NCI-H1092 (cell line): ENCODE measurements at places on chromosomes 5 and 9.
A peak's percentile ranks its signal among the peaks of the same experiment; 100 is the strongest.

DNA sequence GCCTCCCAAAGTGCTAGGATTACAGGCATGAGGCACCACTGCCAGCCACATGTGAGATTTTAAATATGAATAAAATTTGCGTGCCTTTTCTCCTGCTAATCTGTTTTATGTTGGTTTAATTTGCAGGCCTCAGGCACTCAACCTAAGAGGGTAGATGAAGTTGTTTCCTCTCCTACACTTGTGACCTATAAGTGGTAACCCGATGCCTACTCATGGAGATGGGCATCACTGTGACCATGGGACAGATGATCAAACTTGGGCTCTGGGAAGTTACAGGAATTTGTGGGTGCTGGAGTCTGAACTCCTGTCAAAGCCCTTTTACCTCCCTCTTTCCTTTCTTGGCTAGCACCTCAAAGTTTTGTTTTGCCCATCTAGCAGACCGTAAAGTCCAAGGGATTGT is 1.1 kb downstream of the SLC28A3 start:
- DNase-seq: no peak

- DNase-seq: no peak
Observed at GRCh38 chr9:76868897-76869296, 37.0 kb downstream of the PRUNE2 start.

- DNase-seq: no peak
Observed at GRCh38 chr9:112629671-112630485, 88.0 kb downstream of the INIP start.

- no peak for DNase-seq
Observed at GRCh38 chr9:38690574-38690973, 29.4 kb downstream of the FAM240B start.

DNA sequence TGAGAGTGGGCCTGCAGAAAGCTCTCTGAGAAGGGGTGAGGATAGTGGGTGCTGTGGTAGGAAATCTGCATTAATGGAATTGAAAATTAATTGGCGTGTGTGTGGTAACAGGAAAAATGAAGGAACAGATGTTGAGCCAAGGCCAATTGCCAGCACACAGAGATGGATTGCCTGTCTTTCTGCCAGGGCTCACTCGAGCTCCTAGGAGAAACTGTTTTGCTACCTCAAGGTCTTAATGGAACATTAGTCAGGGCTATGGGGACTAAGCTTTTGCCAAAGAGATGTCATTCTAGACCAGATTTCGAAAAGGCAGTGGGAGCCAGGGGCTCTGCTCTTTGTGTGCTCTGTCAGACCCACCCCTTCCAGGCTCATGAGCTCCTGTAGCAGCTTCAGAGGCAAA is 124.0 kb upstream of the EFNA5 start:
- DNase-seq: no peak

DNA sequence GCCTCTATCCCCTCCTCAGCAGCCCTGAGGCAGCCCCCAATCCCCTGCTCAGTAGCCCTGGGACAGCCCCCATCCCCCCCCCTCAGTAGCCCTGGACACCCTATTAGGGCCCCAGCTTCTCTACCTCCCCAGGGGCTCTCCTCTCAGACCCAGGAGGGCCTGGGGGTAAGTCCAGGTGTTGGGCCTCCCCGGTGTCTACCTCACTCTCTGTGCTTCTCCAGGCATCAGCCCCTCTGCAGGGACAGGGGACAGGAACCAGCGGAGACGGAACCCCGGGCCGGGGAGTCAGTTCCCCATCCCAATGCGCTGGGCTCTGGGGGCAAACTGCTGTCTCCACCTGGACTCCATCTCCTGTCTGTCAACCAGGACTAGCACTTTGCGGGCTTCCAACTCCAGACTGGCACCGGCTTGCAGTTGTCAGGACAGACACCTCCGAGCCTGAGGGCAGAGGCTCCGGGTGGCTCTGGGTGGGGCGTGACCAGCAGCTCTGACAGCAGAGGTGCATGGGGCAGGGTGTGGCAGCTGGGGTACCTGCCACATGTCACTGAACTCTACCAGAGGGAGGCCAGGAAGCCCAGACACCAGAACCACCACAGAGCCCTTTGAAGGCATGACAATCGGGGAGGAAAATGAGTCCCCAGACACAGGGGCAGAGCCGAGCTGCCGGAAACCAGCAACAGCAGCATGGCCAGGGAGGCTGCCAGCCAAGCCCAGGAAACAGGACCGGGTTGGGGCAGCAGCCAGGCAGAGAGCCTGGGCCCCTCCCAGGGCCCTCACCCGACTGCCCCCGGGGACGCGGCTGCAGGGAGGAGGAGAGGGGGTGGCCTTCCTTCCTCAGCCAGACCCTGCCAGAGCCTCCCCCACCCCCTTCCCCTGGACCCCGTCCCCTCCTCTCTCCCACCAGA is 17.7 kb upstream of the UBAC1 start:
- DNase-seq: no peak

DNA sequence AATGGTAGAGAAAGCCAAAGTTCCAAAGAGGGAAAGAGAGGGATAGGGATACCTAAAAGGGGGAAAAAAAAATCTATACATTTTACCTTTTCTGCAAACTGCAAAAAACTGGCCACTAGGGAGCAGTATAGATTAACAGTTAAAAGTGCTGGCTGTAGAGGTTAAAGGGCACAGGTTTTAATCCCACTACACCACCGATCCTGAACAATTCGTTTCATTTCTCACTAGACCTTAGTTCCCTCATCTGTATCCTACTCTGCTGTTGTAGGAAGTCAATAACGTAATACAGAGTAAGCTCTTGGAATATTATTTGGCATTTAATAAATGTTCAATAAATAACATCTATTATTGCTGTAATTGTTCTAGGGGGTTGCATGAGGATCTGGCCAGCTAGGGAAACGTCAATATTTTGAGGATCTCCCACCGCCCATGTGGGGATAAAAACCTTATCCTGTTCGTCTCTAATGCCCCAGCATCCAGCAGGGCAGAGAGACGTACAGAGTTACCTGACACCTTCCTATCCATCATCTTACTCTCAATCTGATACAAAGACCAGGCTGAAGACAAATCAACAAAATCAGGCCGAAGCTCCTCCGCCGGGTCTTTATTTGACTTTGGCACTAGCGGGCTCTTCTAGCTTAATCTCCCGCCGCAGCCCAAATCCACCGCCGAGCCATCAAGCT is 757 bp downstream of the CDC26 start:
- peak; percentile 39 for DNase-seq

DNA sequence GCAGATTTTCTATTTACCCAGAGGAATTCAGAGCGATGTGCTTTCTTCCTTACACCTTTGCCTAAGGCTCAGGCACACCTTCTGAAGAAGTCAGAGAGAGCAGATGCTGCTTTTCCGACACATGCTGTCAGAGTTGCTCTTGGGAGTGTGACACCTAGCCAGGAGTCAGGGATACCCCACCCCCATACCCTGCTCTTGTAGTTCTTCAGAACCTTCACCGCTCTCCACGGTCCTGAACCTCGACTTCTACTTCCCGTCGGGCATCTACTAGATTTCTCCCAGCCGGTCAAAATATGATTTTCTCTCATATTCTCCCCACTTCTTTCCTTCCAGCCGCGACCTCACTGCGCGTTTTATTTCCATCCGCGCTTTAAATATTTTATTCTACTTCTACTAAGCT is 1.7 kb downstream of the GRIN3A start:
- DNase-seq: no peak

GRCh38 chr9:120712539-120713031 is 1.7 kb downstream of the MEGF9 start:
- no peak for DNase-seq

DNA sequence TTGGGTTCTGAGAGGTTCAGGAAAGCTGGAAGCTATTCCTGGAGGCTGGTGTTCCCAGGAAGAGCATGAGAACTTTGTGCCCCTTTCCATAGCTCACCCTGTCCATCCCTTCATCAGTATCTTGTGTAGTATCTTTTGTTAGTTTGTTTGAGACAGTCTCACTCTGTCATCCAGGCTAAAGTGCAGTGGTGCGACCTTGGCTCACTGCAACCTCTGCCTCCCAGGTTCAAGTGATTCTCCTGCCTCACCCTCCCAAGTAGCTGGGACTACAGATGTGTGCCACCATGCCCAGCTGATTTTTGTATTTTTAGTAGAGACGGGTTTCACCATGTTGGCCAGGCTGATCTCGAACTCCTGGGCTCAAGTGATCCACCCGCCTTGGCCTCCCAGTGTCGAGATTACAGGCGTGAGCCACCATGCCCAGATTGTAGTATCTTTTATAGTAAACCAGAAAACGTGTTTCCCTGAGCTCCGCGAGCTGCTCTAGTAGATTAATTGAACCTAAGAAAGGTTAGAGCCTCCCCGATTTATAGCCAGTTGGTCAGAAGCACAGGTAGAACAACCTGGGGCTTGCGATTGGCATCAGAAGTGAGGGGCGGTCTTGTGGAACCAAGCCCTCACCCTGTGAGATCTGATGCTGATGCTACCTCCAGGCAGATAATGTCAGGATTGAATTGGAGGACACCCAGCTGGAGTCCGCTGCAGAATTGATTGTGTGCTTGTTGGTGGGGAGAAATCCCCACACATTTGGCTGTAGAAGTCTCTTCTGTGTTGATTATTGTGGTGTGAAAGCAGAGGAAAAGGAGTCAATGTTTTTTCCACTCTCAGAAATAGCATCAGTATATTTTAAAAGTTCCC is 32.3 kb downstream of the ATP6V0E1 start:
- DNase-seq: no peak

DNA sequence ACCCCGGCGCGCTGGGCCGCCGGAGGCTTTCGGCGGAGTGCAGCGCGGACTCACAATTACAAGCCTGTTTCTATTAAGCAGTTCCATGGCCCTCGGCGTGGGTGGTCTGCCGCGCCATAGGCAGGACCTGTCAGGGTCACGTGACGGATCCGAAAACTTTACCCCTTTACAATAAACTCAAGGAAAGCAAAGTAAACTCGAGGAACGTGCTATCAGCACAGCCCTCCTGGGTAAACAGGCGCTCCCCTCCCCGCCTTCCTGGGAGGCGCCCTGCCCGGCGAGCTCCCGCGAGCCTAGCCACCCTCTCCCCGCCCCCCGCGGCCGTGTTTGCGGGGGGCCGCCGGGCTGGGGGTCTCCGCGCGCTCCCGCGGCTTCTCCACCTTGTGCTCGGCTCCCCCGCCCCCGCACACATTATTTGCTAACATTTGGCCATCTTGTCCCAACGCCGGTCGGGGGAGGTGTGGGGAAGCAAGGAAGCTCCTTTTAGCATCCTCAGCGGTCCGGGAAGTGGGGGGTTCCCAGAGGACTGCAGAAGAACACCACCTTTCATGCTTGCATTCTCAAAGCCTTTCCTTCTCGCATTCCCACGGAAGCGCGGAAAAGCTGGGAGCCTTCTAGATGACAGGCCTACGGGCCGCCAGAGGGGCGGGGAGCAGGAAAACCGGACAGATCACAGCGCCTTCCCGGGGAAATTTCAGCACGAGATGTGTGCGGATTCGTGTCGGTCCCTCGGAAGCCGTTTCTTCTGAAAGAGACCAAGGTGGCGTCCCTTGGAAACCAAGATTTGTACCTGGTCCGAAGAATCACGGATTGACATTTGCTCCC is at the start of gene PTCH1:
Gene PTCH1, minus strand, starts transcription at position 238 of the 825 bp plus-strand sequence.
- peak; percentile 25 for DNase-seq

DNA sequence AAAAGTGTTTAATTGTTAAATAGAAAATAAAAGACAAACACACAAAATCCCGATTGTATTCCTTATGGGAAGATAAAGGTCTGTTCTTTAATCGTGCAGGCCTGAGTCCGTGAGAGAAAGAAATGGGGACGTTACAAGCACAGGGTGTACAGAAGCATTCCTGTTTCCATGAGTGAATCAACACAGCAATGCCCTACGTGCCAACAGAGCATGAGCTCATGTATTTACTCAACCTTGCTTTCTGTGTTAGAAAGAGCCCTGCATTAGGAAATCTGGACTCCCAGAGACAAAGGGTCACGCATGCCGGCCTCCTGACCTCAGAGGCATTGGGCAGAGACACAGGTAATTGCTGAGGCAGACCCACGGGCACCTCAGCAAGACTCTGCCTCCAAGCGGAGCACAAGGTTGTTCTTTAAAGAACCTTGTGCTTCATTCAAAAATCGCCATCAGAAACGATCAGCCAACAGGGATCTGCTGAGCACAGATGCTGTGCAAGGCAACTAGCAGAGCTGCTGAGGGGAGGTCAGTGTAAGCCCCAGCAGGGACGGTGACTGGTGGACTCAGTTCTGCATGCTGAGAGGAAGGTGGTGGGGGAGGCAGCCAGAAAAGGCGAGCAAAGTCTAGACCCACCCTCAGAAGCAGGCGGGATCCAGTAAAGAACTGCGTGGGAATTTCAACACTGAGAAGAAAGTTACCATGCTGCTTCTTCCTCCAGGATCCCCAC is 101.0 kb downstream of the TLE1 start:
- DNase-seq: peak; percentile 41

GRCh38 chr9:89010056-89010455 is 18.8 kb downstream of the S1PR3 start:
- DNase-seq: no peak

DNA sequence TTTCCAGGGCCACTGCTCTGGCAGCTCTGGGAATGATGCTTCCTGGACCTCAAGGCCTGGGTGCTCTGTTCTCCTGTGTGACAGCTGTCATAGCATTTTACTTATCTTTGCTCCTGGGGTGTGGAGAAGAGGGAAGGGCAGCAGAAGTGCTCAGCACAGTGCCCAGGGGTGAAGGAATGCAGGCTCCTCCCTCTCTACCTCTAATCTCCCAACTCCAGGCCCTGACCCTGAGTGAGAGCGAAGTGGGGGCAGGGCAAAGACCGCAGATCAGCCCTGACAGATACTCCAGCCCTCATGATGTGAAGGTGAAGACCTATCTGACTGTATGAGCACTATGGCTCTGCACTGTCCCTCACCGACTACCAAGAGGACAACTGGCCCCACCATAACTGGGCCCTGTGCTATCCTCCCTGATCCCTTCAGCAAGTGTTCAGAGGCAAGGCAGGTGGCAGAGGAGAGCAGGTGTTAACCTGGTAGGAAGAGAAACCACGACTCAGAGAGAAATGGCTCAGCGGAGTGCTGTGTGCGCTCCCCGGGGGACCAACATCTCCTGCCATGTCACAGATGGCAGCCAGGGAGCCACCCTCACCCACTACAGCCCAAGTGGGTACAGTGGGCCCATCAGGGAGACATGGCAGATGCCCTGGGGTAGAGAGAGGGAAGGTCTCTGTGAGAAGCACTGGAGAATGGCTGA is 16.8 kb downstream of the ACSL6 start:
- DNase-seq: no peak

DNA sequence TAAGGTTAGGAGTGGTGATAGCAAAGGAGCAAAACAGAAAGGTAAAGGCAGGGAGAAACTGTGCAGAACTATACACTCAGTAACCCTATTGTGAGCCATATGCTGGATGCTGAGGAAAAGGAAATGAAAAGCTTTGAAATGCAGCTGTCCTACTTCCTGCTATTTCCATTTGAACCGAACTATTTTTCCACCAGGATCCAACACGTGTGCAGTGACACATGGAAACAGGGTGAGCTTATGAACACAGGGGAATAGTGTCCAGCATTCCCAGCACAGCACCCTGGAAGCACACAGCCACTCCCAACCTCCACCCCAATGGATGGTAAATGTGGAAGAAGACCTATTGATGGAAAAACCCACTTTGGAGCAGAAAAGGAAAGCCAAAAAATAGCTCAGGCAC is 69.0 kb upstream of the SLC12A2 start:
- no peak for DNase-seq
